ENCODE measurements at places on chromosomes 5 and 9.

GRCh38 chr5:91867799-91868198, 484.7 kb upstream of the ARRDC3 start:
- H3K27me3 ChIP-seq, result no peaks in the 10 kb centered on the region
- H3K27ac ChIP-seq, result no peak overlapping the region
- DNase-seq, result no peak
- H3K4me1 ChIP-seq, result no peaks in the 10 kb centered on the region
- H3K4me3 ChIP-seq, result no peak overlapping the region

DNA sequence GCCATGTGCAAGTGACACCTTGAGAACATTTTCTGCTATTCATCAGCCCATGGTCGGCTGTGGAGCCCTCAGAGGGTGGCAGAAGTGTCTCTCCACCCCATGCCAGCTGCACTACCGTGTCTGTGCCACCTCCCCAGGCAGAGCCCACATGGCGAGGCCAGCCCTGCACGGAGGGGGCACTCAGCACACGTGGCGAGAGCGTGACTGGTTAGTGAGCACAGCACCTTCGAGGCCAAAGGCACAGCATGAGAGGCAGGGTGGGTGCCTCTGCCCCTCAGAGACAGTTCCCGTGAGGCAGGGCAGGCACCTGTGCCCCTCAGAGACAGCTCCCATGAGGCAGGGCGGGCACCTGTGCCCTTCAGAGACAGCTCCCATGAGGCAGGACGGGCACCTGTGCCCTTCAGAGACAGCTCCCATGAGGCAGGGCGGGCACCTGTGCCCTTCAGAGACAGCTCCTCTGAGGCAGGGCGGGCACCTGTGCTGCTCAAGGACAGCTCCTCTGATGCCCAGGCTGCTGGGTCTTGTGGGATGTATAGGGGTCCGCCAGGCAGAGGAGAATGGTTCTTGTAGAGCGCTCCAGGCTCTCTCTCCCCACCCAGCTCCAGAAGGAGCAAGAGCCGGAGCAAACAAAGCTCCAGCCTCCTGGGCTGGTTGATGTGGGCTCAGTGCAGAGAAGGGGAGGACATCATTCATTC, 179.8 kb upstream of the PPP1R26 start:
- H3K36me3 ChIP-seq, result no peaks in the 10 kb centered on the region
- H3K27ac ChIP-seq, result no peak overlapping the region
- peaks cover 2% of the 10 kb centered on the region for H3K27me3 ChIP-seq
- H3K4me3 ChIP-seq, result no peak overlapping the region

DNA sequence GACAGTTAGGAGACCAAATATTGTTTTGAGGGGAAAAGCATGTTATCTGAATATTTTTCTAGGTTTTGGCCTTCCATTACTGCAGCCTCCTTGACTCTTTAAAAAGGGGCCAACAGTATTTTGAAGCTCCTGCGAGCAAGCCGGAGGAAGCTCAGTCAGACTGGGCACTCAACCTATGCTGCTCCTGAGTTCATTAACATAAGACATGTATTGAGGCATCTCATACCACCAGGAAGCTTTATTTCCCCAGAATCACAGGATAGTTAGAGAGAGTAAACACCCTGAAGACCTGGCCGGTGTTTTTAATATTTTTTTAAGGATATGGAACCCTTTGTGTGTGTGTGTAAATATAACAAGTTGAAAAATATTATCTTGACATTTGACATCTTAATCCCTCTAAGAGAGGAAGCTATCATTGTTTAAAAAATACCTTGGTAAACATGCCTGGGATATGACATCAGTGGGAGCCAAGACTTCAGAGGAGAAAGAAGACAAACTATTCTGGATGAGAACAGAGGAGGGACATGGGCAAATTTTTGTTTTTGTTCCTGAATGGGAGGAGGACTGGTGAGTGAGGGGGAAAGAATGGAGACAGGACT, 139.3 kb upstream of the SLIT3 start:
- no peak overlapping the region for H3K4me3 ChIP-seq
- no peaks in the 10 kb centered on the region for H3K4me1 ChIP-seq
- no peak for DNase-seq
- H3K27me3 ChIP-seq, result peaks cover 7% of the 10 kb centered on the region

- no peaks in the 10 kb centered on the region for H3K36me3 ChIP-seq
- no peak overlapping the region for H3K27ac ChIP-seq
- H3K27me3 ChIP-seq, result no peaks in the 10 kb centered on the region
- peaks cover 11% of the 10 kb centered on the region for H3K4me1 ChIP-seq
- peak; percentile 75 for DNase-seq
- peak overlapping the region; percentile 74 for H3K4me3 ChIP-seq
Measured at GRCh38 chr9:128361986-128362646, 9.1 kb upstream of the URM1 start.

GRCh38 chr5:135829681-135830383, 4.6 kb upstream of the SLC25A48 start:
- no peak overlapping the region for H3K27ac ChIP-seq
- peaks cover 16% of the 10 kb centered on the region for H3K27me3 ChIP-seq
- H3K4me3 ChIP-seq, result no peak overlapping the region
- no peaks in the 10 kb centered on the region for H3K36me3 ChIP-seq
- peak; percentile 55 for DNase-seq

GRCh38 chr9:97666907-97667686, 30.0 kb downstream of the XPA start:
- H3K27ac ChIP-seq, result peak overlapping the region; percentile 33
- no peak for DNase-seq
- H3K27me3 ChIP-seq, result no peaks in the 10 kb centered on the region
- no peak overlapping the region for H3K4me3 ChIP-seq
- peaks cover 83% of the 10 kb centered on the region for H3K36me3 ChIP-seq

- peak overlapping the region; percentile 88 for H3K27ac ChIP-seq
- H3K4me3 ChIP-seq, result peak overlapping the region; percentile 91
- peak; percentile 32 for DNase-seq
- H3K36me3 ChIP-seq, result peaks cover 30% of the 10 kb centered on the region
- no peaks in the 10 kb centered on the region for H3K27me3 ChIP-seq
Measured at GRCh38 chr5:95822043-95822541, 434 bp downstream of the GLRX start.

DNA sequence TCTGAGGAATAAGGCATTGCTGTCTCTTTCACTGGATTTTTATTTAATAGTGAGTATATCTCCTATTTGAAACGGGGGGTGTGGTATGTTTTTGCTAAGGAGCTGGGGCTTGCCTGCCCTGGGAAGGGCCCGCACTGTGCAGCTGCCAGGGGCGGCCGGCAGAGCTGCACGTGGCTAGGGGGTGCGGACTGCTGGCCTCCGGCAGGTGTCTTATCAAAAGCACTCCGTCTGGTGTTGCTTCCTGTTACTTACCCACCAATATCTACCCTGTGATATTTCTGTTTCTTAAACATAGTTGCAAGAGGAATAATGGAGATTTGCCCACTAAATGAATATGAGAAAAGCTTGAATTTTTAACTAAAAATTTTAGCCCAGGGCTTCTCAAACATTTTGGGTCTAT, 232.0 kb downstream of the IRX1 start:
- H3K4me3 ChIP-seq, result no peak overlapping the region
- H3K27me3 ChIP-seq, result no peaks in the 10 kb centered on the region
- no peaks in the 10 kb centered on the region for H3K36me3 ChIP-seq
- H3K27ac ChIP-seq, result no peak overlapping the region
- no peak for DNase-seq

DNA sequence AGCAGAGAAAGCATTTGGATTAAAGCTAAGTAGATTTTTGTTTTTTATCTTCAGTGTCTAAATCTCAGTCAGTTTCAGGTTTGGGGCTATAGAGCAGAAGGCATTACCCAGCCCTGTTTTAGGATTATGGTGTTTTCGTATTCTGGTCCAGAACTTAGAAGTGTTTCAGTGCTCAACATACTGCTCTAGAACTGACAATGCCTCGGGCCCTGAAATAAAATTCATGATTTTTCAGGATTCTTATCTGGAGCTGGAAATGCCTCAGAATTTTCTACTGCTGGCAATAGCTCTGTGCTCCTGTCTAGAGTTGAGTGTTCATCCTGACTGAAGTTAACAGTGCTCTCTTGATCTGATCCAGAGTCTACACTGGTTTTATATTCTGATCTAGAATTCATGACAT, 163.9 kb downstream of the PAPPA start:
- no peak overlapping the region for H3K4me3 ChIP-seq
- H3K27me3 ChIP-seq, result no peaks in the 10 kb centered on the region
- DNase-seq, result no peak
- no peak overlapping the region for H3K27ac ChIP-seq

DNA sequence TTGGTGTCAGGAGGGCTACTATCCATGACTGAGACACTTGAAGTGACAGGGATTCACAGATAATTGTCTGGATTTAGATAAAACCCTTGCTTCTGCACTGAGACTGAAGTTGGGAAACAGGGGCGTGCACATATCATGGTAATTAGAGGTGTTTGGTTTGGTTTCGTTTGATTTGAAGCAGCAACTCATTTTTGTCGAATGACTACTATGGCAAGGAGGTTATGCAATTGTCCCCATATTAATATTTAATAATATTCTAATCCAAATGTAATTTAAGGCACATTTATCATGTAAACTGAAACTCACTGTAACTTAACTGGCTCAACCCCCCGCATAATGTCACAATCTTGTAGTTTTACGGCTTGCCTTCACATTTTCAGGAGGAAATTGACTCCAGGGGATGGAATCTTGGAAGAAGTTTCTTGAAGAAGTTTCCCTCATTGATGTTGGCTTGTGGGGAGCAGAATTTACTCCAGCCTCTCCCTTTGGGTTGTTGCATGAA, 12.5 kb downstream of the ZNF366 start:
- H3K4me1 ChIP-seq, result no peaks in the 10 kb centered on the region
- H3K4me3 ChIP-seq, result no peak overlapping the region
- H3K27me3 ChIP-seq, result peaks cover 16% of the 10 kb centered on the region
- DNase-seq, result no peak
- no peaks in the 10 kb centered on the region for H3K36me3 ChIP-seq
- no peak overlapping the region for H3K27ac ChIP-seq

GRCh38 chr5:13567819-13568218, 376.7 kb downstream of the DNAH5 start:
- no peak overlapping the region for H3K4me3 ChIP-seq
- H3K4me1 ChIP-seq, result no peaks in the 10 kb centered on the region
- no peaks in the 10 kb centered on the region for H3K27me3 ChIP-seq
- no peaks in the 10 kb centered on the region for H3K36me3 ChIP-seq
- H3K27ac ChIP-seq, result no peak overlapping the region

DNA sequence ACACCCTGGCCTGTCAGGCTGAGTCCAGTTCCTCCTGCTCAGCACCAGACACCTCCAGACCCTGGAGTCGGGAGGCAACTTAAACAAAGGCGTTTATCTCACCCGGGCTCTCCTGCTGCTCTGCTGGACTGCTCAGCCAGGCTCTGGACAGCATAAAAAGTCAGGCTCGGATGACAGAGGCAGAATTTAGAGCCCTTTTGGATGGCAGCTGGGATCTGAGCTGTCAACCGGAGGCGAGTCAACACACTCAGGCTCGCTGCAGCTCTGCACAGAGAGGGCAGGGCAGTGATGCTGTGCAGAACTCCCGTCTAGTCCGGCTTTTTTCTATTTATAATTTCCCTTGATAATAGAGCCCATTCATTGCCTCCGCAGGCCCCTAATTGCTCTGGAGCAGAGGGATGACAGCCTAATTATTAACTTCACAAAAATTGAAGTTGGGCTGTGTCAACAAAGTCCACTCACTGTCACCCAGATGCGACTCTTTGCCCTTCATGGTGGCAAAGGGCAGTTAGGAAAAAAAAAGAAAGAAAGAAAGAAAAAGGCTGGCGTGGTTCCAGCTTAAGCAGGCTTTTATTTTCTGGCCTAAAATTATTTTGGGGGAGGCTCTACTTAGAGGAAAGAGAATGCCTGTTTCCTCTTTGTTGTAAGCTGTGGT, 37.6 kb downstream of the STC2 start:
- H3K4me3 ChIP-seq, result no peak overlapping the region
- H3K27ac ChIP-seq, result no peak overlapping the region
- DNase-seq, result no peak
- H3K4me1 ChIP-seq, result peaks cover 12% of the 10 kb centered on the region
- peaks cover 72% of the 10 kb centered on the region for H3K27me3 ChIP-seq

DNA sequence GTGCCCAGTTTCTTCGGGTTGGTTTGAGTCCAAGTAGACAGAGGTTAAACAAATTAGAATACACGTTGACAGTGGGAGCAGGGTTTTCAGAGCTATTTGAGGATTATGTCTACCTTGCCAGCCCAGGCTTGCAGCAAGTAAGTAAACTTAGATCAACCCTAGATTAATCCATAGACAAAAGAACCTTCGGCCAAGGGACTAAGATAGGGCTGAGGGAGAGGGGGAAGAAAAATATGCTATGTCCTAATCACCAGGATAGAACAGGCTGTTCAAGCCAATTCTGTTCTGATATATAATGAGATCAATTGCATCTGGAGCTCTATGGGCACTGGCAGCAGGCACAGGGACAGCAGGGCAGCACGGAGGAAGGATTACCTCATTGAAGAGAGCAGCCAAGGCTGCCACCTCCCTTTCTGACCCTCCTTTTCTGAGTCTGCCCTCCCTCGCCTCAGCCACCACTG, 377.7 kb downstream of the PIK3R1 start:
- no peak for DNase-seq
- peaks cover 5% of the 10 kb centered on the region for H3K27me3 ChIP-seq
- H3K4me1 ChIP-seq, result no peaks in the 10 kb centered on the region
- no peak overlapping the region for H3K4me3 ChIP-seq

GRCh38 chr9:31389075-31389474, 995.4 kb upstream of the ACO1 start:
- DNase-seq, result no peak
- peaks cover 4% of the 10 kb centered on the region for H3K4me1 ChIP-seq
- no peak overlapping the region for H3K27ac ChIP-seq
- no peaks in the 10 kb centered on the region for H3K27me3 ChIP-seq
- H3K4me3 ChIP-seq, result no peak overlapping the region
- H3K36me3 ChIP-seq, result no peaks in the 10 kb centered on the region

DNA sequence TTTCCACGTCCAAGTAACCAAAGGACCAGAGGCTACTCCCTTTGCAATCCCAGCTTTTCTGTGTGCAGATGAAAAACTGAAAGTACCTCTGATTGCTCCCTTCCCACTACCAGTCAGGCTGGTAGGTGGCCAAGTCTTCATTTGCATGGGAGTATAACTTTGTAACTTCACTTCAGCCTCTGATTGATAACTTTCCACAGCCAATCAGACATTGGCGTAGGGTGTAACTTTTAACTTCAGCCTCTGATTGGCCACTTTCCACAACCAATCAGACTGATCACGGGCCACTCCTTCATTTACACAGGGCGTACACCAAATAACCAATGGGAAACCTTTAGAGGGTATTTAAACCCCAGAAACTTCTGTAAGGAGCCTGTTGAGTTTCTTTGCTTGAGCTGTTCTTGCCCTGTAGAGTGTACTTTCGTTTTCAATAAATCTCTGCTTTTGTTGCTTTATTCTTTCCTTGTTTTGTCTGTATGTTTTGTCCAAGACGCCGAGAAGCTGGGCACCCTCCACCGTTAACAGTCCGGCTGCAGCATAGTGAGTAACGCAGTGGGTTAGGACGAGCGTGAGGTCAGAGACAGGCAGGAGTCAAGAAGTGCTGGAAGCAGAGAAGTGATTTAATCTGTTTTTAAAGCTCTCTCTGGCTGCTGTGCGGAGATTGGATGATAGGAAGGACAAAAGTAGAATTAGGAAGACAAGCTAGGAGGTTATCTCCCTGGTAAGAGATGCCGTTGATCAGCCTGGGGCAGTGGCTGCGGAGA, 3.5 kb upstream of the EXOSC2 start:
- H3K27me3 ChIP-seq, result peaks cover 3% of the 10 kb centered on the region
- no peak for DNase-seq
- peaks cover 40% of the 10 kb centered on the region for H3K4me1 ChIP-seq
- H3K4me3 ChIP-seq, result no peak overlapping the region
- no peak overlapping the region for H3K27ac ChIP-seq
